ENCODE measurements at places on chromosomes 13 and 19.

DNA sequence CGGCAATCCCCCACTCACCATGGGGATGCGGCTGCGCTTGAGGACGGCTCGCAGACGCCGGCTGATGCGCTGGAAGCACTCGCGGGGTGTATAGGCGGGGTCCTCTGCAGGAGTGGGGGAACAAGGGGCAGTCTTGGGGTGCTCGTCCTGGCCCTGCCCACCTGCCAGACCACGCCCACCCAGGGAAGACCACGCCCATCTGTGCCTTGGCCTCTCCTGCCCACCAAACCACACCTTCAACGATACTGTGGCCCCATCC lies 6.7 kb downstream of the RNU6-9 start:
- no peak for DNase-seq

DNA sequence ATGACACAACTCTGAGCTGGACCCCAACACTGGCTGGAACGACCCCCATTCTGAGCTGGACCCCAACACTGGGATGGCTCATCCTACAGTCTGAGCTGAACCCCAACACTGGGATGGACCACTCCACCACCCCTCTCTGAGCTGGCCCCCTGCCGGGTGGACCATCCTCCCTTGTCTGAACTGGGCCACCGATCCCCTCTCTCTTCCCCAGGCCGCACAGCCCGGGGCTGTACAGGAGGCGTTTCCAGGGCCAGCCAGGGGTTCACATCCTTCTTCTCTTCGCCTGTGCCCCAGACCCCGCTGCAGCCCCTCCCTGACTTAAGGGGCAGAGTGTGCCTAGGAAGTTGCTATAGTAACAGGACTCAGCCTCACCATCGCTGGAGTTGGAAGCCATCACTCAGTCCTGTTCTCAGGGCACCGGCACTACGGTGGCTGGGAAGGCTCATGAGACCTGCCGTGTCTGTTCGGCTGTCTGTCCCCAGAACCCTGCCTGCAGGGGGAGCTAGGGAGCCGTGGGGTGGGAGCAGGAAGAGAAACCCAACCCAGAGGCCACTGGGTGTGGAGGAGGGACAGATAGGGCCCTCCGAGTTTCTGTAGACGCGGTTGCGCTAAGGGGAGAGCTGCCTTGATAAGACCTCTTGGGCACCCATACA lies 3.7 kb downstream of the PRKACA start:
- DNase-seq, result no peak

DNA sequence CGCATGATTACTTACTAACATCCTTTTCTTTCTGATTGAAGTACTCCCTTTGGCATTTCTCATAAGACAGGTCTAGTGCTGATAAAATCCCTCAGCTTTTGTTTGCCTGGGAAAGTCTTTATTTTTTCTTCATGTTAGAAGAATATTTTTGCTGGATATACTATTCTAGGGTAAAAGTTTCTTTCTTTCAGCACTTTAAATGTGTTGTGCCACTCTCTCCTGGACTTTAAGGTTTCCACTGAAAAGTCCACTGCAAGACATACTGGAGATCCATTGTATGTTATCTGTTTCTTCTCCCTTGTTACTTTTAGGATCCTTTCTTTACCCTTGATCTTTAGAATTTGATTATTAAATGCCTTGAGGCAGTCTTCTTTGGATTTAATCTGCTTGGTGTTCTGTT lies 796.7 kb downstream of the UQCRFS1 start:
- no peak for DNase-seq

DNA sequence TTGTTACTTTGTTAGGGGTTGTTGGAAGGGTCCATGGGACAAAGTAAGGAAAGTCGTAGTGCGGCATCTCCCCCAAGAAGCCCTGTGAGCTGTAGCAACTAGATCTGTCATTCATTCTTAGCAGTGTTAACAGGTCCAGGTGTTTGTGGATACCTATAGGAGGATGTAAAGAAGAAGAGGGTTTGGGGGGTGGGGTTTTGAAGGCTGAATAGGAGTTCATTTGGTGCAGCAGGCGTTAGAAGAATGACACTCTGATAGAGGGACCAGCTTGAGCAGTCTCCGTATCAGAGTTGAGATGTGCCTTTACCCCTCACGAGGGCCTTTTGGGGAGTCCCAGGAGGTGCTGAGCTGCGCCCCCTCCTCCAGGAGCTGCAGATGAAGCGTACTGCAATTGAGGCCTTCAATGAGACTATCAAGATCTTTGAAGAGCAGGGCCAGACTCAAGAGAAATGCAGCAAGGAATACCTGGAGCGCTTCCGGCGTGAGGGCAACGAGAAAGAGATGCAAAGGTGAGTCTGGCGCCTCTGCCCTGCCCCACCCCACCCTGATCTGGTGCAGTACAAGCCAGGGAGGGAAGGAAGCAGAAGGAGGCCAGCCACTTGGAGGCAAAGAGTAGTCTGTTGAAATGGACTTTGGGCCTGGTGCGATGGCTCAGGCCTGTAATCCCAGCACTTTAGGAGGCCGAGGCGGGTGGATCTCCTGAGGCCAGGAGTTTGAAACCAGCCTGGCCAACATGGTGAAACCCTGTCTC lies 7.6 kb upstream of the IFI30 start:
- no peak for DNase-seq

DNA sequence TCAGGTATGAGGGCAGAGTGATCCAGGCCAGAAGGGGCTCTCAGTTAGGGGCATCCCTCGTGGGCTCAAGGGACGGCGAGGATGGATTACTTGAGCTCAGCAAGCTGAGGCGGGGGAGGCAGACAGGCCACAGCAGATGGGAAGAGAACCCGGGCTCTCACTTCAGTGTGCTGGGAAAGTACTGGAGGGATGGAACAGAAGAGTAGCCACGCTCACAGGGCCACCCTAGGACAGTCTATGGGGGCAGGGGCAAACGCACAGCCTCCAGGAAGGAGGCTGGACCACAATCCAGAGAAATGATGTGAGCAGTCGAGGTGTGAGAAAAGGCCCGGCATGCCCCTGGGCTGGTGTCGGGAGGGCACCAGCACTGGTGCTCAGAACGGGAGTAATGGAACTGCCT lies 9.2 kb downstream of the GJA3 start:
- DNase-seq, result no peak
